ENCODE measurements at places on chromosomes 2 and 18.

- DNase-seq: no peak
Observed at GRCh38 chr18:38386146-38386545, 820.5 kb upstream of the CELF4 start.

DNA sequence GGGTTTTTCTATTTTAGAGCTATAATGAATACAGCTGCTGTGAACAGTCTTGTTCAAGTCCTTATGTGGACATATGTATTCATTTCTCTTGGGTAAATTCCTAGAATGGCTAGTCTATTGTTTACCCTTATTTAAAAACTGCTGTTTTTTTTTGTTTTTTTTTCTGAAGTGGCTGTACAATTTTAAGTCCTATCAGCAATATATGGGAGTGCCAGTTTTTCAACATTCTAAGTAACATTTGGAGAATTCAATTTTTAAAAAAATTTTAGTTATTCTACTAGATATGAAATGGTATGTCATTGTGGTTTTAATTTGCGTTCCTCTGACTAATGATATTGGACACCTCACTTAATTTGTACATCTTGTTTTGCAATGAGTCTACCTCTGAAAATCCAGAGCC, 349.7 kb downstream of the SATB2 start:
- no peak for DNase-seq

- DNase-seq: peak; percentile 3
Observed at GRCh38 chr2:61016392-61017002, 1.0 kb upstream of the PEX13 start.

DNA sequence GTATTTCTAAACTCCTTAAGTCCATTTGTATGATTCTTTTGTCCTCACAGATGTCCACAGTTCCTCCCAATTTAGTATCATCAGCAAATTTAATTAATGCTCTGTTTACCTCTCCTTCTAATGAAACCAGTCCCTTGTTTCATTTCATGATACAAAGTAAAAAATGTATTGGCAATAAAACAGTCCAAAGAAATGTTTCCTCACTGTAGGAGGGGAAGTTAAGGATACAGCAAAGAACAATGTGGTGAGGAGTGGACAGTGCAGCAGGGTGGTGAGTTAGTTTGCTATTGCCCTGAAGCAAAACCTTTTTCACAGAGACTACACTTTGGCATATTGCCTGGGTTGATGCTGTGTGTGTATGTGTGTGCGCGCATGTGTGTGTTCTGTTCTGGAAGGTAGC, 401.5 kb downstream of the ARHGAP15 start:
- no peak for DNase-seq

GRCh38 chr18:9708434-9709303, 568 bp downstream of the RAB31 start:
- DNase-seq: no peak

- DNase-seq: no peak
Observed at GRCh38 chr2:8803658-8804379, 33.6 kb downstream of the KIDINS220 start.

GRCh38 chr2:105112345-105112744, 74.5 kb downstream of the MRPS9 start:
- no peak for DNase-seq

GRCh38 chr2:1705557-1706076, 38.7 kb downstream of the PXDN start:
- no peak for DNase-seq

DNA sequence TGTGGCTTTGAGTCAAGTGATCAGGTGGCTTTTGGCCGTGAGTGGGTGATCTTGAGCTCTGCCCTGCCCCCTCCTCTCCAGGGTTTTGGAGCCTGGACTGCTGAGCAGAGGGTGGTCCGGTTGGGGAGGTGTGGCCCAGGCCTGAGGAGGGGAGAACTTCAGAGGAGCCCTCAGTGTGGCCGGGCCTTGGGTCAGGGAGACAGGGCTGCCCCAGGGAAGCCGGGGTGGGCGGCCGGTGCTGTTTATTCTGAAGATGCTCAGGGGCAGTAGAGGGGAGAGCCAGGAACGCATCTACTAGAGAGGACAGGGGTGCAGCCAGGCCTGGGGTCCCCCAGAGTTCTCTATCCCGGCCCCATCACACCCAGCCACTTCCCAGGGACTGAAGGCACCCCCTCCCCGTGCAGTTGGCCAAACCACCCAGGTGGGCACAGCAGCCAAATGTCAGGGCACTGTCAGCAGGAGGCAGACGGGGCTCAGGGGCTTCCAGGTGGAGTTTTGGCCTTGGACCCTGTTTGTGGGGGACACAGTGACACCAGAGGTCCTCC, 963 bp downstream of the ERFE start:
- no peak for DNase-seq

DNA sequence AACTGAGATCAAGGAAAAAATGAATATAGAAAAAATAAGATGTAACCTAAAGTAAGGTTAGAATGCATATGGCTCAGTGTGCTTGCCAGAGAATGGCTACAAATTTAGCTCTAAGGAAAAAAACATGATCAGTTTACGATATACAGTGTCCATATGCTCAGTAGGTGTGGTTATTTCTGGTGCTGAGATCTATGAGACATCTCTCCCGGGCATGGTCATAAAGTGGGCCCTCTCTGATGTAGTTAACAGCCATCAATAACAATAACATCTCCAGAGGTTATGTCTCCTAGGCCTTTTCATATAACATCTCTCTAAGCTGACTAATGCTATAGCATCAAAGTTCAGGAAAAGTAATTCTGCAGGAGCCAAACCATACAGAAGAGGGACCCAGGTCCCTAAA, 56.3 kb upstream of the UBE2E3 start:
- no peak for DNase-seq

DNA sequence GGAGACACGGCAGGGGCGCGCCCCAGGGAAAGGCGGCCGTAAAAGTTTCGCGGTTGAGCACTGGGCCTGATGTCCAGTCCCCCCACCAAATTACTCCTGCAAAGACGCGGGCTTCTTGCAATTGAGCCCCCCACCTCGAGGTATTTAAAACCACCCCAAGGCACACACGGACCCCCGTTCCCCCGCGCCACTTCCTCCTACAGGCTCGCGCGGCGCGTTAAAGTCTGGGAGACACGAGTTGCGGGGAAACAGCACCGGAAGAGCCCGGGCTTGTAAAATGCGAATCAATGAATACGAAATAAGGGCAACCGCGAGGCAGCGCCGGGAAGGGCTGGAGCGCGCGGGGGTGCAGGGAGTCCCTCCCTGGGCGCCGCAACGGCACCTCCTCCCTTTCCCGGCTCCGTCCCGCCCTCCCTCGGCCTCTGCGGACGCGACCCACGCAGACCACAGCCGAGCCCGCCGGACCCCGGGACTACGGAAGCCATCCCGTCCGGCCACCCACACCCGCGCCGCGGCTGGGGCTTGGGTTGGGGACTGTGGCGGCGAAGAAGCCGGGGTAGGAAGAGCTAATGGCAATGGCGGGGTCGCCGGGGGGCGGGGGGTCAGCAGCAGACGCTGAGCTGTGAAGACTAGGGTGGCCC, 918 bp upstream of the NETO1 start:
- no peak for DNase-seq

DNA sequence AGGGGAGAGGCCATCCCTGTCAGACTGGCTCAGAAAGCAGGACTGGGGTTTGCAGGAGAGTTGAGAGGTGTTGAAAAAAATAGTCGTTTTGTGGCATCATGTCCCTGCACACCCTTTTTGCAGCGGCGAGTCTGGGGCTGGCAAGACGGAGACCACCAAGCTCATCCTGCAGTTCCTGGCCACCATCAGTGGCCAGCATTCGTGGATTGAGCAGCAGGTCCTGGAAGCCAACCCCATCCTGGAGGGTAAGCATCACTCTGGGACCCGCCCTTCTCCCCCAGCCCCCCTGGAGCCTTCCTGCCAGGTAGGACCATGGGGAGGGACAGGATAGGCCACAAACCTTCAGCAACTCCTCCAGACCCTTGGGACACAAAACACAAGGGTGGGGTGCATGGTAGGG, 34.2 kb downstream of the MYO7B start:
- DNase-seq: no peak

DNA sequence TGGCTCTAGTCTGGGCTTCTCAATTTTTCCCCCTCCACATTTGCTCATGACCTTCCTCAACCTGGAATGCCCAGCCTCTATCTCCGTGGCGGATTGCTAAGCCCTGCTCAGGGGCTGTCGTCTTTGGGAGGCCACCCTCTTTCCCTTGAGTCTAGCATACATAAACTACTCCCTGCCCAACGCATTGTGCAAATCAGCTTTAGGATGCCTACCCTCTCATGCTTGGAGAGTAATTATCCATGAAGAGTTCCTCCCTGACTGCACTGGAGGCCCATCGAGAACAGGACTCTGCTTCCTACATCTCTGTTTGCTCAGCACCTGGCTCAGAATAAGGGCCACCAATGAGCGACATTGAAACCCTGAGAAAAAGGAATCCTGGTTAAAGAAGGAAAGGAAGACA, 53.7 kb upstream of the NPAS2 start:
- no peak for DNase-seq

GRCh38 chr2:10647886-10648605, 41.7 kb downstream of the NOL10 start:
- no peak for DNase-seq

- no peak for DNase-seq
Observed at GRCh38 chr2:238097201-238097987, 2.7 kb upstream of the ESPNL start.

- DNase-seq: no peak
Observed at GRCh38 chr2:9961013-9961412, 9.5 kb downstream of the GRHL1 start.

DNA sequence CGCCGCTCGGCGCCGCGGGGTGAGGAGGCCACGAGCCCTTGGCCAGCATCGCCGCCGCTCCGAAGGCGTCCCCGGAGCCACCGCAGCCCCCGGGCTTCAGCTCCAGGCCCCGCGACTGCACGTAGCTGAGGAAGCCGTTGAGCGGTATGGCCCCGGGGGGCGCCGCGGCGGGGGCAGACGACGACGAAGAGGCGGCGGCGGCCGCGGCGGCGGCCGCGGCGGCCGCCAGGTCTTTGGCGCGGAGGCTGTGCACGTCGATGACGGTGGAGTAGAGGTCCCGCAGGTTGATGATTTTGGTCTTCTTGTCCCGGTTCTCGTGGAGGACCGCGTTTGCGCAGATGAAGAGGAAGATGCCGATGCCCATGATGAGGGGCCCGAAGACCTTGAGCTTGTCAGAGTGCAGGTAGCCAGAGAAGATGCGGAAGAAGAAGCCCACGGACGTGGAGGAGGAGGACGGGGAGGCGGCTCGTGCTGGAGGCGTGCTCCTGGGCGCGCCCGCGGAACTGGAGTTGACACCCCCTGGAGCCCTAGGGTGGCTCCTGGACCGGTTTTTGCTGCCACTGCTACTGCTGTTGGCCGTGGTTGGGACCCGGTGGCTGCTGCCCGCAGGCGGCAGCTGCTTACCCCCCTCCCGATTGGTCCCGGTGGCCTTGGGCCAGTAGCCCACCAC, 4.0 kb downstream of the TMEM200C start:
- no peak for DNase-seq

DNA sequence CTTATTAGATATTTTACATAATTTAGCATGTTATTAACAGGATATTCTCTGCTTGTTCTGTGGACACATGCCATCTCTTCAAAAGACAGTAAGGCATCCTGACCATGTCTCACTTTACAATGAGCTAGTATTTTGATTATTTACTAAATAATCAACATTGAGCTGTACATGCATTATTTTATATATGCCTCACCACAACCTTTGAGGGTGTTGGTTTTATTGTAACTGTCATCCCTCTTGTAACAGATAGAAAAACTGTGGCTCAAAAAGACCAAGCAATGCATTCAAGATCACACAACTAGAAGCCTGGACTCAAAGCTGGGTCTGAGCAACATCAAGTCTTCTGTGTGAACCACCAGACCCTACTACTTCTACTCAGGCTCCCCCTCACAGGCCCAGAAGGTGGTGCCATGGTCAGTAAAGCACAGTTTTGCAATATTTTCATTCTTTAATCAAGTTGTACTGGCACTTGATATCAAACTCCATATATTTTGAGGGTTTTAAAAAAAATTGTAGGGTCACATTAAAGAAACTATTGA, 105.1 kb upstream of the ARL5A start:
- no peak for DNase-seq

GRCh38 chr2:237435844-237436587, 22.1 kb upstream of the COL6A3 start:
- DNase-seq: no peak

- no peak for DNase-seq
Observed at GRCh38 chr18:44197832-44198611, 482.7 kb upstream of the SETBP1 start.

DNA sequence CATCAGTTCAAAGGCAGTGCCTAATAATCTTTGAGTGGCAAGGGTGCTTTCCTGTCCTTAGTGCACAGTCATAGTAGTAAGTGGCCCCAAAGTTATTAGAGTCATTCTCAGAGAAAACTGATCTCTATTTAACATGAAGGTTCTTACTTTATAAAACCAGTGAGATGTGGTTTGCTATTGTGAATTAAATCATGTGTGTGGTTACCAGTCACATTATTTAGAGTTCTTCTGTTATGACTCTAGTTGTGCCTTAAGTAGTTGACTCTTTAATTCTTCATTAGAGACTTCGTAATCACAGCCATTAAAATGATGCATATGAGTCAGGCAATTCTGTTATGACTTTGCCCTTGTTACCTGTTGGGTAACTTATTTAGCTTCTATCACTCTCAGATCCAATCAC, 1392.9 kb upstream of the ACVR2A start:
- DNase-seq: no peak

All from stimulated activated CD4-positive, alpha-beta T cell treated with anti-CD3 and anti-CD28 coated beads, Interleukin-15, amount 100 ng/mL, for 1 hour (primary cell).